ENCODE measurements at places on chromosomes 5 and 9. TPM values are rescaled to one million over a fixed set of nuclear protein-coding genes. Genes with fewer than 3 reads are reported as not detected.

DNA sequence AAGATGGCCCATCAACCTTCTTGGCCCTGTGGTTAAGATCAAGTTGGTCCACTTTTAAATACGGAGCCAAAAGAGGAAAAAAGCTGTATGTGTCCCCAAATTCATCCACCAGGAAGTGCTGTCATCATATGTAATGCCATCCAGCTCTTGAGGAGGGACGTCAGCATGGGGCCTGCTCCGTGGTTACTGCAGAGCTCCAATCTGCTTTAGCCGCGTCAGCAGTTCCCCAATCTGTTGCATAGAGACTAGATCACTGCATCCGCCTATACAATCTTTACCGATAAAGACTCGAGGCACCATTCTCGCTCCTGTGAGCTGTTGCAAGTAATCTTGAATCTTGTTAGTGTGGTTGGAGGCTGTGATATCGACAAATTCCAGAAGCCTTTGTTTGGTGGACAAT is 65.7 kb downstream of the GABRA6 start:
- DNase-seq = no peak

DNA sequence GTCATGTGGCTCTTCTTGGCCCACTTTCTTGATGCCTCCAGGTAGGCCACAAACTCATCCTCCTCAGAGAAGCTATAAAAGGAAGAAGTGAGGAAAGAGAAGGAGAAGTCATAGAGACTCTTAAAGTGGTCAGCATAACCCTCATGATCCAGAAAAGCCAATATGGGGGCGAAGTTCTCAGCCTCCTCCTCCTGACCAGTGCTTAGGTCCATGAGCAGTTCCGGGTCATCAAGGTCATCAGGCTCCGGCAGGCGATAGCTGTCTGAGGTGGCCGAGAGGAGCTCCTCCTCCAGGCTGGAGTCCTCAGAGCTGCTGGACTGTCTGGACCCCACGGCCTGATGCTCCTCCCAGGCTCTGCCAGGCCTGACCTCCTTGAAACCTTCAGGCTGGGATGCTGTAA is 34.7 kb downstream of the SH3TC2 start:
- no peak for DNase-seq

- DNase-seq = no peak
Measured at GRCh38 chr5:19739671-19740070, 248.3 kb downstream of the CDH18 start.

DNA sequence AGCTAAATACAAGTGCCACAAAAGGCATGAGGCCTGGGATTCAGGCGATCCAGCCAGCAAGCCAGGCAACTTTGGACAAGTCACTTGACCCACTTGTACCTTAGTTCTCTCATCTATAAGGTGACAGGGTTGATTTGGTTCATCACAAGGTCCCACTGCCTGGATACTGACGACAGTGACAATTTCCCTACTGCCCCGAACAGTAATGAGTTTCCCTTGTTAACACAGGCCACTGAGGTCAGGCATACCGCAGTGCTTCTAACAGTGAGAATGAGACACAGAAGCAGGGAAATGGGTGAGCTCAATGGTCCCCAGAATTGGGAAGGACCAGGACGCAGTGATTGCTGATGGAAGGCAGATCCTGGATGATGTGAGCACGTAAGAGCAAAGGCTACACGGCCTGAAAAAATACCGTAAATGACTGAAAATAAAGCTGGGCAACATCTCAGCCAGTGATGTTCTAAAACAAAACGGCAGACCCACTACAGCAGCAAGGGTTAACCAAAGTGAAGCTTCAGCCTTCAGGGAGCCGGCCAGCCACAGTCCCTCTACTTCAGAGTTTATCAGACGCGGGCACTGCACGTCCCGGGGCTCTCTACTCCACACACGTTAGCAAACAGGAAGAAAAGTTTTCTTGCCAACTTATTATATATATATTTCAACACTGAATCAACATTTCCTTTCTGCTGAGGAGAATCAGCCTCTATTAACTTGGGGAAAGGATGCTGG is 846 bp downstream of the MGAT1 start:
- DNase-seq = peak; percentile 26

DNA sequence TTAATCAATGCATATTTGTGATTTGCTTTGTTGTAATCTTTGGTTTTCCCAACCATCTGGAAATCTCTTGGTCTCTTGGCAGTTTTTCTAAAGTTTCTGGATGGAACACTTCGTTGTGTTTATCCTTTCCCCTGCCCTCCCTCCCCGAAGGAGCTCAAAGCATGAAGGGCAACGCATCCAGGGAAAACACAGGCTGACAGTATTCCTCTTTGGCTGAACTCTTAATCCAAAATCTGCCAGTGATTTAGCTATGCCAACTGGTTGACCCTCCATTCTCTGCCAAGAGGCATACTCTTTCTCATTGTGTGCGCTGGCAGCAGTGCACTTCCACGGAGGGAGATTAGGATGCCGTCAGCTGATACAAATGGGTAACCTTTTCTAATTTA is 20.5 kb downstream of the ZBTB34 start:
- DNase-seq = no peak

DNA sequence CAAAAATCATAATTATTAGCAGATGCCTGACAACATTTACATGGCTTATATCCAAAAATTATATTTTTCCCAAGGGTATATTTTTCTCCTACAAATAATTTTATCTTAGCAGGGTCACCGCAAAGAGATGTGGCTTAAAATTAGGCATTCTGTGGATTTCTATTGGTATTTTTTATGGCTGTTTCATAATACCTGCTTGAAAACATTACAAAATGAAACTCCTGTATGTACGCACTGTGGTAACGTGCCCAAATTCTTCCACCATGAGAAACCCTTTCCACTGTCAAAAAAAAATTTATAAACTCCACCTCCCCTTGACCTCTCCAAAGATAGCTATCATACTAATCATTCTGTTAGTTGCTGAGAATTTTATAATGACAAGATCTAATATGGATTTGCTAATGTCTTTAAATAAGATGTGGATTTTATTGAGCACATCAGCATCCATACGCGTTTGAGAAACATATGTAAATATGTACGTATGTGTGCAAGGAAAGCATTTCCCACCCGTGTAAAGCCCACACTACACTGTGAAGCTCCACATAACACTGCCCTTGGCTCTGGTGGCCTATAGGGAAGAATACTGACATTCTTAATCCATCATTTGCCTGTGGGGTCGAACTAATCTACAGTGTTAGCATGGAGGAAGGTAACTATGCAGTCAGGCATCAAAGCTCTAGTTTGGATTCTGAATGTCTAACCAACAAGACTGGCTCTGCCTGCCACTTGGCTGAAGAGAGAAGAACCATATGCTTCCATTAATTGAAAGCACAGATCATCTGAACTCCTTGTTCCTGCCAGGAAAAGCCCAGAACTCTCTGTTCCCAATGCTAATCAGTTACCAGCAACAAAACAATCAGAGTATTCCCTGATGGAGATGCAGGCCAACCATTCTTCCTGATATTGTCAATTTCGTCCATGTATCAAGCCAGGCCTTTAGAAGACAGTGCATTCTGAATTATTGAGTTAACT is 244.7 kb downstream of the SPOCK1 start:
- no peak for DNase-seq

Gene TXNDC8
- not detected for total RNA-seq

Gene MYORG
- 2.6 TPM for total RNA-seq

Gene PRDM9
- not detected for total RNA-seq
